ENCODE measurements at places on chromosomes 7 and 10. TPM values are rescaled to one million over a fixed set of nuclear protein-coding genes. Genes with fewer than 3 reads are reported as not detected.

The AMPH gene
- 0.28 TPM for polyA plus RNA-seq

The SMARCD3 gene
- 7.5 TPM for polyA plus RNA-seq

The TUBB8 gene
- 0.02 TPM for polyA plus RNA-seq

The HOXA6 gene
- polyA plus RNA-seq: 0.19 TPM

The PRPS1L1 gene
- not detected for polyA plus RNA-seq

All from esophagus (tissue), 2 donors.